Heart right ventricle (tissue), 16 donors: ENCODE measurements at places on chromosomes 4 and X. TPM values are rescaled to one million over a fixed set of nuclear protein-coding genes. Genes with fewer than 3 reads are reported as not detected.

PAGE4 gene
- not detected for polyA plus RNA-seq

CT45A3 gene
- not detected for polyA plus RNA-seq

GPR101 gene
- not detected for polyA plus RNA-seq

RIPPLY1 gene
- not detected for polyA plus RNA-seq

ASB12 gene
- 0.51 TPM for polyA plus RNA-seq

TRIM60 gene
- not detected for polyA plus RNA-seq

ENOX2 gene
- polyA plus RNA-seq: 3.4 TPM

GNRHR gene
- not detected for polyA plus RNA-seq

FAM47A gene
- not detected for polyA plus RNA-seq

NDST3 gene
- polyA plus RNA-seq: not detected

PPP1R3F gene
- 10.8 TPM for polyA plus RNA-seq

AASDH gene
- 2.0 TPM for polyA plus RNA-seq

VCX3B gene
- polyA plus RNA-seq: 0.10 TPM

DNAJB14 gene
- polyA plus RNA-seq: 8.5 TPM

GC gene
- not detected for polyA plus RNA-seq

TASL gene
- polyA plus RNA-seq: 0.12 TPM
